ENCODE measurements at places on chromosomes 12 and 14.

DNA sequence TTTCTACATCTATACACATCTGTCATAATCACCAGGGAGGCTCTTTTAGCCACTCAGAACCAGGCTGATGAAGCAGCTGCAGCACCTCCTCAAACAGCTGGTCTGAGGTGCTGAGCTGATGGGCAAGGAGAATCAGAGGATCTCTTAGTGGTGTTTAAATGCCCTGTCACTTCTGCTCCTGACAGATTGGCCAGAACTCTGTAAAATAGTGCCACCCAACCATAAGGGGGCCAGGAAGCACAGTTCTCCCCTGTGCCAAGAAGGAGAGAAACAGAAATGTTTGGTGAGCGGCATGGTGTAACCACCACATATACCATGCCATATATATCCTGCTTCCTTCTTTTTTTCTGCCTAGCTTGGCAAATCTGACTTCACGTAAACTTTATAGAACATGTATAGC is 12.8 kb downstream of the SOCS2 start:
- DNase-seq, result no peak

GRCh38 chr14:46887144-46887543 is 235.6 kb upstream of the RPL10L start:
- DNase-seq, result no peak

DNA sequence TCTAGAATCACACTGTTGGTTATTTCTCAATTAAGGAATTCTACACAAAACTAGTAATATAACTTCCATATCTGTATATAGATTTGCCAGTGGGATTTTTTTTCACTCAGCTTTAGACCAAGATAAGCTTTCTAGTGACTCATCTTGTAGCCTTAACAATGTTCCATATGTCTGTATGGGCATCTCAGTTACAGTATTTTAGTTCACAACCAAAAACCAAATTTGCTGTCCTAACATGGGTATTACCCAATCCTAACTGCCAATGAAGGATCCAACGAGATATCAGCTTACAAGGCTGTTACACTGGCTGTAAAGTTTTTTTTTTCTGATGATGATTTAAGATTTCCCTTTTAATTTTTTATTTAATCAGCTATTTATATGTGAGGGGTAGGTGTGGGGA is 31.5 kb upstream of the KRR1 start:
- DNase-seq, result no peak

DNA sequence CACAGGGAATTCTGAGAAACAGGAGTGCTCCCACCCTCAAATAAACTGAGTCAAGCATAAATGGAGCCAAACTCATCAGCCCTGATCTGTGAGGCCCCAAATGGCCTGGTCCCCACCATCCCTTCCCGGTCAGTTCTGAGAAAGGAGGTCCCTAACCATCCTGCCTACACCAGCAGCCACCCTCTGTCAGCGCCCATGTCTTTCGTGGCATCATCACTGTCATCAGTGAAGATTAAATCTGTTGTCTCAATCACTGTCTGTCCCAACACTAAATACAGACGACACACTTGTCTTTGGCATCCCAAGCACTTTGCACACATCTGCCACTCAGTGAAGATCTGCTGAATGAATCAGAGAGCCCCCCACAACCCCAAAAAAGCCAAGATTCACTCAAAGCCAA is 22.4 kb downstream of the VPS37B start:
- DNase-seq, result no peak

- DNase-seq, result no peak
Observed at GRCh38 chr14:65661865-65662264, 249.3 kb downstream of the FUT8 start.
